ENCODE measurements at places on chromosomes 5 and 9.

- DNase-seq: no peak
These were observed 214.4 kb upstream of the RORB start for GRCh38 chr9:74282526-74283253.

GRCh38 chr9:123771690-123772089, 158.2 kb downstream of the DENND1A start:
- no peak for DNase-seq

GRCh38 chr9:123061216-123061615, 27.7 kb downstream of the GPR21 start:
- no peak for DNase-seq

DNA sequence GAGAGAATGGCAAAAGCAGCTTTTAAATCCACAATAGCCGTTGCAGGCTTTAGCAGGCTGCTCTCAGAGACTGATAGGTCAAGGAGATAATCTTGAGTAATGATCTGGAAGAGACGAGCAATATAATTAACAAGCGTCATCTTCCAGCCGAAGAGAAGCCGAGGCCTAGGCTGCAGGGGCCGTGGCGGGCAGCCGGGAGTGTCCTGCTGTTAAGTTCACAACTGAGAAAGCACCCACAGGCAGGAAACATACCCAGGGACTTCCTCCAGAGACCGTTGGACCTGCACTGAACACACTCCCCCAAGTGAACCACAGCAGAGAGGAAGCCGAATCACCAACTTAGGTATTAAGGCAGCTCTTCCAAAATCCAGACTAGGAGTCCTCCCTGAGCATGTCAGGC, 182.3 kb downstream of the IRX2 start:
- DNase-seq: no peak

GRCh38 chr5:142501890-142502289, 177.1 kb upstream of the SPRY4 start:
- DNase-seq: no peak

DNA sequence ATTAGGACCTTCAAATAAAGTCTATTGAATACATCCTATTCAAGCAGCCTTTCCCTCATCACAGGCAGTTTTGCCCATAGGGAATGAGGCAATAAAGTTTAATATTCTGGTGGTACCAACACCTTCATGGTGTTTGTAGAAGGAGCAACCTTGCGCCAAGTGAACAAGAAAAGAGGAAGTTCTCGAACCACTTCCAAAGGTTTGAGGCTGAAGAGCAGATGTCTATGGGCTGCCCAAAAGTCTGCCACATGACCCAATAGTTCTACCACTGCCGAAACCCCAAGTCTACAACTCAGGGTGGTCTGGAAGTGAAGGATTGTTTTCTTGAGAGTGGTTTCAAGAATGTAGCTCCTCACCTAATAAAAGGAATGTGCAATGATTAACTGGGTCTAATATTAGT, 123.1 kb downstream of the NPR3 start:
- DNase-seq: no peak

GRCh38 chr9:18668944-18669343, 195.0 kb downstream of the ADAMTSL1 start:
- DNase-seq: no peak

GRCh38 chr9:106798016-106798799, 64.8 kb upstream of the ZNF462 start:
- DNase-seq: no peak

DNA sequence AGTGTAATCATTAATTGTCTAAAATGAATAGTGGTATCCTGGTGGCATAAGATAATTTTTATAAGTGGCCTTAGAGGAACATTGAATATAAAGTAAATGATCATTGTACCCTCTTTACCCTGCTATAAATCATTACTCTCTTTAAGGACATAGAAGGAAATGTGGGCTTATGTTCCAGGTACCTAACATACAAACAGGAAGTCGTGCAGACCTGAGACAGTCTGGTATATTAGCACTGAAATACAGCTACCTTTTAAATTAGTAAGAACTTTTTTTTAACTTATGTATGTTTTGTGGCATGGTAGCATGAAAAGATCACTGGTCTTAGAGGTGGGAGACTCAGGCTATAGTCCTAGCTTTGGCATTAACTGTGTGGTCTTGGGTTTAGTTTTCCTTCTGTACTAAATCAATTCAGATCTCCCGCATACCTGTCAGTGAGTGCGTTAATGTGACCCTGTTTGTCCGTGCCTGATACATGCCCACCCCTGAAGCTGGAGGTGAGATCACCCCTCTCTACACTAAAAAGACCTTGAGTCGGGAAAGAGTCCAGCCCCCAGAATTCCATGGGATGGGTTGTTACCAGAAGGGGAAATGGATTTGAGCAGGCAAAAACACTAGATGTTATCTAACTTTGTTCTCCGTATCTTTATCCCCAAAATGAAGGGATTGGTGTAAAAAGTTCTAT, 59.4 kb upstream of the ERBIN start:
- no peak for DNase-seq

DNA sequence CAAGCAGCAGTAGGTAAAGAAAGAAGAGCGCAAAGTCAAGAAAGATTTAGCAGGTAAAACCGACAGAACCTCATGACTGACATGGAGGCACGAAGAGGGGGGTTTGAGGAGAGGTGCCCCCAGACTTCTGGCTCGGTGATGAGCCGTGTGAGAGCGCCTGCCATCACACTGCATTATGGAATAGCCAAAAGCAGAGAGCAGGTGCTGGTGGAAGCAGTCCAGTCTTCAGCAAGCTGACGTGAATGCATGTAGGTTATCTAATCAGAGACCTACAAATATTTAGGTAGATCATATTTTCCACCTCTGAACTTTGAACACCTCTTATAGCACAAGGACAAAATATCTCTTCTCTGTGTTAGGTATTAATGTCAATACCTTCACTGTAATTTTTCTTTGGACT, 68.4 kb downstream of the RNF130 start:
- no peak for DNase-seq

GRCh38 chr5:133854554-133854953, 113.9 kb downstream of the C5orf15 start:
- no peak for DNase-seq

DNA sequence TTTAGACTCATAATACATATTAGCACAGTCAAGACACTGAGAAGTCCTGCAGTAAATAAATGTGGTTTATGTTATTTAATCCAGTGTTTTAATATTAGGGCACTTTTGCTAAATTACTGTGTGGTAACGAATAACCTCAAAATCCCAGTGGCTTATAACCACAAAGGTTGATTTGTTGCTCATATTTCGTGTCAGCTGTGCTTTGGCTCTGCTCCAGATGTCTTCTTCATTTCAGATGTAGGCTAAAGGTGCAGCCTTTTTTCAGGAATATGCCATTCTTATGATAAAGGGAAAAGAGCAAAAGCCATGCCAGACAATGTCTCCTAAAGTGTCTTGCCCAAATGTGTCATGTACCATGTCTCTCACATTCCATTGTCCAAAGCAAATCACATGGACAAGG, 144.8 kb downstream of the BRINP1 start:
- no peak for DNase-seq

DNA sequence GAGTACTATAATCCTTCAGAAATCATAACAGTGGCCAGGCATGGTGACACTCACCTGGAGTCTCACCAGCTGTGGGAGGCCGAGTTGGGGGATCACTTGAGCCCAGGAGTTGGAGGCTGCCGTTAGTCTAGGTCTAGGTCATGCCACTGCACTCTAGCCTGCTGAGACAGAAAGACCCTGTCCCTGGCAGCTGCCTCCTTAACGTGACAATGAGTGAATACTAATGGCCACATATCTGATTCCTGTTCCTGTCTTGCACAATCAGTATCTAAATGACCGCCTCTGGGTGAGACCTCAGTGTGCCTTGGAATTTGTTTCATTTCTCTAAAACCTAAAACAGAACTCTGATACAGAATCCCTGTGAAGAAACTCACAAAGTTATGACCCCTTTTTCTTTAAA, 131.0 kb upstream of the DAB2 start:
- no peak for DNase-seq

DNA sequence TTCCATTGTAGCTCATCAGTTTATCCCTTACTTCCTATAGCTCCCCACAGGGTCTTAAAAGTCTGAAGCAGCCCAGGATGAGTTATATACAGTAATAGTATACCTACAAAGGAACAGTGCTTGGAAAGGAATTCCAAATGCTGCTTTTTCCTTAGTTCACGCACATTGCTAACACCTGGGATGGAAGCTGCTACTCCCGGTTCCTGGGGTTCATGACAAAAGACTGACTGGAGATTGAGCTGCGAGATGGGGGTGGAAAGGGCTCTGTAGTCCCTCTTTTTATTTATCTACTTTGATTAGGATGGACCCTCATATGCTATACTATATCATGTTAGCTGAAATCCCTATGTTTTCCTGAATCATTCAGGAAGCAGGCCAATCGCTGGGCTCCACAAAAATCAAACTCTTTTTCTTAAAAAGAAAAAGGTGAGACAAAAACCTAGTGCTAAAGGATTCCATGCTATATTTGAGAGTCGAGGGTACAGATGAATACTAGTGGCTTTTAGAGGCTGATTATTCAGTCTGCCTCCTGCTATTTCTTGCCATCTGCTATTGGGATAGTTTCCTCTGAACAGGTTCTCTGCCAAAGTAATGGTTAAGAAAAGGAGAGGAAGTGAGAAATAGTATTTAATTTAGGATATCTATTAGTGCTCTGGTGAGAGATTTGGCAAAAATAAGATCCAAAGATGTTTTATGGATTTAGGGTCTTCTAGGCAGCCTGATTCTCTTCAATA, 81.2 kb downstream of the MRPS27 start:
- DNase-seq: no peak

- DNase-seq: no peak
These were observed 46.2 kb upstream of the POU5F2 start for GRCh38 chr5:93787598-93787997.

DNA sequence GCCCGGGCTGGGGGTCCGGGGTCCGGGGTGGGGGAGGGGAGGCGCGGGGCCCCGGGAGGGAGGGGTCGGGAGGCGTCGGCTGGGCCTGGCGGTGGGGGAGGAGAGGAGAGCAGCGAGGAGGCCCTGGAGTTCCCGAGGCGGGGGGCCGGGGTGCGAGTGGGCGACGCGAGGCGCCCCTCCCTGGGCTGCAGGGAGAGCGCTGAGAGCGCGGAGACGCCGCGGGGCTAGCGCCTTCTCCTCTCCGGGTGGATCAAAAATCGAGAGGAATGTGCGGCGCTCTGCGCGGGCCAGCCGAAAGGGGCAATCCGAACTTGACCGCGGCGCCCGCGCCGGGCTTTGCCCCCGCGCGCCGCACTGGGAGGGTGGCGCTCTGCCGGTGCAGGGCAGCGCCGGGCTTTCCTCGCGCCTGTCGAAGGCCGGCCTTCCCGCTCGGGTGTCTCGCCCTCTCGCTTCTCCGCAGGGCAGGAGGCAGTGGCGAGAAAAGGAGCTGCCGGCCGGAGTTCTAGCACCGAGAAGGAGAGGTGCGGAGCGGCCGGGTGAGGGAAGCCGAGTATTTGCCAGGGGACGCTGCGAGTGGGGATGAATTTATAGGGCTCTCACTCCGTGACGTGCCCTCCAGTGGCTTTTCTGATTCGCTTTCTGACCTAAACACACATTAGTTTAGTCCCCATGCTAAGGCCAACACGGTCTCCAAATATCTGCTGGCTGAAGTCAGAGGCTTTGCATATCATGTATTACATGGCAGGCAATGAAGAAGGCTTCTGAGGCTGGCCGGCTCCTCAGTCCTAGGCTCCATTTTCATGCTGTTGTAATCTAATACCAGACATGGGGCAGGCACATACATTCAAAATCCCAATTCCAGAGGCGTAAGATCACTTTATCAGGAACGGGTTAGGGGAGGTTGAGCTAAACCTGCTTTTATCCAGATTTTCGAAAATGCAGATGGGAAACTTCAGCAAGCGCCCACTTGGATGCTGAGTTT, 503 bp upstream of the GDNF start:
- no peak for DNase-seq

DNA sequence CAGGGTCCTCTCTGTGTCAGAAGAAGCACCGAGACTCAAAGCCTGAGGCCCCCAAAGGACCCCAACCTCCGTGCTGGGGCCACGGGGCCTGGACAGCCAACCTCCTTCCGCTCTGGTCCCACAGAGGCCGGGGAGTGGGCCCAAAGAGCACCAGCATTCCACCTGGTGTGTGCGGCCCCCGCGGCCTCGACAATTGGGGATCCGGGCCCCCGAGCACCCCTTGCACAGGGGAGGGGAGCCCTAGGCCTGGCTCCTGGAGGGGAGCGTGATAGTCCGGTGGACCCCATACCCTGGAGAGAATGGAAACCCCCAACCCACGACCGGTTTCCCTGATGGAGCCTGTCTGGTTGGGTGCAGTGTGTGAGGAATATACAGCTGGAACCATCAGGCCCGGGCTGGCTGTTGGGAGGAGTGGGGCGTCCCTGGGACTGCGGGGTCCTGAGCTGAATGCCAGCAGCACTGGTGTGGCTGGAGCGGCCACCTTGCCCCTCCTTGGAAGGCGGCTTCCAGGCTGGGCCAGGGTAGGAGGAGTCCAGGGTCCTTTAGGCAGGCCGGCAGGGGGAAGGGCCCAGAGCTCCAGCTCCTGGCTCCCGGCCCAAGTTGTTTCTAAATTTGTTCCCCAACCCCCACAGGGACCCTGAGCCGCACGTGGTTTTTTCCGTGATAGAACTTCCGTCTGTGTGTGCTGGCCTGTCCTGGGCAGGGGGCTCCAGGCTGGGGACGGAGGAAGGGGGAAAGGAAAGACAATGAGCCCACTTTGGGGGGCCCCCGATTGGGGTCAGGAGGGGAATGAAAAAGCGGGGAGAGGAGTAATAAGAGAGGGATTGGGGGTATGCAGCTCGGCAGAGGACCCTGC, 825 bp upstream of the TOR4A start:
- no peak for DNase-seq

- no peak for DNase-seq
These were observed 5.5 kb upstream of the NINJ1 start for GRCh38 chr9:93139365-93140182.

GRCh38 chr5:55386356-55386755, 78.6 kb downstream of the MTREX start:
- no peak for DNase-seq

GRCh38 chr5:52738095-52738506, 49.6 kb upstream of the ITGA1 start:
- DNase-seq: no peak

- DNase-seq: no peak
These were observed 15.8 kb downstream of the RICTOR start for GRCh38 chr5:39058178-39058921.

- DNase-seq: no peak
These were observed 90.3 kb downstream of the DIRAS2 start for GRCh38 chr9:90552317-90552716.

- DNase-seq: no peak
These were observed 4.8 kb downstream of the FOXI1 start for GRCh38 chr5:170110403-170111087.

DNA sequence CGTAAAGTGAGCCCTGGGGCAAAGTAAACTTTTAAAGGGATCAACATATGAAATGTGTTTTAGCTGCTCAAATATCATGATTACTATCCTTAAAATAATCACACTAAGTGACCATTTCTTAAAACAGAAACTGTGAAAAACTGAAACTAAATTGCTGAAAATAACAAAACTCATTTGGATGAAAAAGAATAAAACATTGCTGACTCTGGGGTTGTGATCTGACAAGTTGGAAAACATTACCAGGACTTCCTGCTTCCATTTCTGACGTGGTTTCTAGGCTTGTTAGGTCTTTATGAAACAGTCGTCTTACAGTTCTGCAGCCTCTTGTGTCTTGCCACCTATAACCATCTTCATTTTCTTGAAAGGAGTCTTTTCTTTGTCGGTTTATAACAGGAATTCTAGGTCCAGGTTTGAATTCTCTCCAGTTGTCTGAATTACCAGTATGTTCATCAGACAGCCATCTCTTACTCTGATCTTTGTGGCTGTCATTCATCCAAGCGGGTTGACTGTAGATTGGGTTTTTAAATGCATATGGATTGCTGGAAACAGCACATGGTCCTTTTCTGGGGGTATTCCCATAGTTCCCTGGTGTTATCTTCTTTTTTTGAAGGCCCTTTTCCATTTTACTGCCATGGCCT, 1.7 kb downstream of the TUT7 start:
- DNase-seq: no peak
